ENCODE measurements at places on chromosomes 3 and 15. TPM values are rescaled to one million over a fixed set of nuclear protein-coding genes. Genes with fewer than 3 reads are reported as not detected.

GP5 gene
- total RNA-seq: not detected

AADACL2 gene
- not detected for total RNA-seq

RAD54L2 gene
- 19.1 TPM for total RNA-seq

P2RY14 gene
- total RNA-seq: not detected

MYL3 gene
- not detected for total RNA-seq

STRIT1 gene
- total RNA-seq: not detected

NMB gene
- total RNA-seq: 5.5 TPM

ANKDD1A gene
- total RNA-seq: 3.0 TPM

CPA3 gene
- total RNA-seq: 13.0 TPM

MED12L gene
- total RNA-seq: 0.32 TPM

RETNLB gene
- total RNA-seq: not detected

FBXL22 gene
- not detected for total RNA-seq

RHCG gene
- total RNA-seq: not detected

BCHE gene
- total RNA-seq: 36.5 TPM

PLA2G4D gene
- not detected for total RNA-seq

SNURF gene
- total RNA-seq: 23.7 TPM
